AML-193 (cell line): ENCODE measurements at places on chromosomes 5 and 9.
A peak's percentile ranks its signal among the peaks of the same experiment; 100 is the strongest.

GRCh38 chr5:109844148-109844547 lies 154.4 kb downstream of the MAN2A1 start:
- no peak for DNase-seq

DNA sequence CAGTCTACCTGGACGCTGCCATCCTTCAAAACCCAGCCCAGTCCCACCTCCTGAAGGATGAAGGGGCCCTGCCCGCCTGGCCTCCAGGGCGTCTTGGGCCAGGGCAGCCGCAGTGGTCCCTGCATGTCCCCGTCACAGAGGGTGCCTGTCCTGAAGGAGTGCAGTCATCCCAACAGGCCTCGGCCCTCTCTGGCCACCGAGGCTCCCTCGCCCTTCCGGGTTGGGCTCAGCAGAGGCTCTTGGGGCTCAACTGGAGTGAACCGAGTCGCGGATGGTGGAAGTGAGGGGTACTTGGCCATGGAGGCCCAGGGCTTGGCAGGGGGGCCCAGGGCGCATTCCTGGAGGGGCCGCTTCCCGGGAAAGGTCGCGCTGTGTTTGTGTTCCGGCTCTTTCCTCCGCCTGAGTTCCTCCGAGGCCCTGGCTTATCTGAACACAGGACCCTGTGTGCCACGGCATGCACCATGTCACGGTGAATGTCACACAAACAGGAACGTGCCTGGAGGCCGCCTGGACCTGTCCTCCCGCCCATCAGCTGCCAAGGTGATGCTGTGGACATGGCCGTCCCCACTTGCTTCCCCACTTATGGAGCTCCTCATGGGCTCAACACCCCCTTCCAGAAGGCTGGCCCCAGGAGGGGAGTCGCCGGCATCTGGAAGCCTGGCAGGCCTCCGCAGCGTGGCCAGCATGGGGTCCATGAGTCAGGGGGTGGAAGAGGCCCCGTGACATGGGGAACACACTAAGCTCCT lies 25.7 kb upstream of the OBP2B start:
- DNase-seq: no peak

DNA sequence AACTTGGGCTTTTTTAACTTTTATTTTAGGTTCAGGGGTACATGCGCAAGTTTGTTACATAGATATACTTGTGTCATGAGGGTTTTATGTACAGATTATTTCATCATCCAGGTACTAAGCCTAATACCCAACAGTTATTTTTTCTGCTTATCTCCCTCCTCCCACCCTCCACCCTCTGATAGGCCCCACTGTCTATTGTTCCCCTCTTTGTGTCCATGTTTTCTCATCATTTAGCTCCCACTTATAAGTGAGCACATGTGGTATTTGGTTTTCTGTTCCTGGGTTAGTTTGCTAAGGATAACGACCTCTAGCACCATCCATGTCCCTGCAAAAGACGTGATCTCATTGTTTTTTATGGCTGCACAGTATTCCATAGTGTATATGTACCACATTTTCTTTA lies 172.1 kb downstream of the SNCAIP start:
- no peak for DNase-seq

GRCh38 chr9:109520475-109521132 lies 22.5 kb upstream of the PTPN3 start:
- DNase-seq: peak; percentile 36

DNA sequence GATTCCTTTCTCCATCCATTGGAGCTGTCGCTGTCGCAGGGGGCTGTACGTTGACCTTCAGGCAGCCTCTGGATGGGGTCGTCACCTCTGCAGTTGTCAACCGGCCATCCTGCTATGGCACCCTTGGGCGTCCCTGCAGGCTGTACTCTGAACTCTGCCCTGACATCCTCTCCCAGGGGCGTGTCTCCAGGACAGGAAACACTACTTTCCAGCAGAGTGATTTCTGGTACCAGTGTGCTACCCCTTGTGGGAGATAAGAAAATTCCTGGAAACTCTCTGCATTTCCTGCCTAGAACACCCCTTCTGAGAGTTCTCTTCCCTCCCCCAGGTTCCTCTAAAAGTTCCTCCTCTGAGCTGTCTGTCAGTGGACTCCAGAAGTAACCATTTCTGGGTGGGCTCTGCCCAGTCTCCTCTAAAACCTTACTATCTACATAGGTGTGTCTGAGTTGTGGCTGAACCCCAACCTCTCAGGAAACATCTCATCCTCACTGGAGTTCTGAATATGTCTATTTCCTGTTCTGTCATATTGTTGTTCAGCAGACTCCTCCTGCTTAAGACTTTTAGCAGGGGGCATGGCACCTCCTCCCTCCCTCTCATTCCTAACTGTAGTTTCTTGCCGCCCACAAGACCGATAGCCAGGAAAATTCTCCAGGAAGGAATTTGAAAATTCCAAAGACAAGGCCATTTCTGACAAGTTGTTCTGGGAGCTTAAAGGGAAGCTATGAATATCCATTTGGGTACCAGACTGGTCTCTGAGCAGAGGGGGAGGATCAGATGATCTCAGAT lies 145.3 kb upstream of the RASEF start:
- no peak for DNase-seq

DNA sequence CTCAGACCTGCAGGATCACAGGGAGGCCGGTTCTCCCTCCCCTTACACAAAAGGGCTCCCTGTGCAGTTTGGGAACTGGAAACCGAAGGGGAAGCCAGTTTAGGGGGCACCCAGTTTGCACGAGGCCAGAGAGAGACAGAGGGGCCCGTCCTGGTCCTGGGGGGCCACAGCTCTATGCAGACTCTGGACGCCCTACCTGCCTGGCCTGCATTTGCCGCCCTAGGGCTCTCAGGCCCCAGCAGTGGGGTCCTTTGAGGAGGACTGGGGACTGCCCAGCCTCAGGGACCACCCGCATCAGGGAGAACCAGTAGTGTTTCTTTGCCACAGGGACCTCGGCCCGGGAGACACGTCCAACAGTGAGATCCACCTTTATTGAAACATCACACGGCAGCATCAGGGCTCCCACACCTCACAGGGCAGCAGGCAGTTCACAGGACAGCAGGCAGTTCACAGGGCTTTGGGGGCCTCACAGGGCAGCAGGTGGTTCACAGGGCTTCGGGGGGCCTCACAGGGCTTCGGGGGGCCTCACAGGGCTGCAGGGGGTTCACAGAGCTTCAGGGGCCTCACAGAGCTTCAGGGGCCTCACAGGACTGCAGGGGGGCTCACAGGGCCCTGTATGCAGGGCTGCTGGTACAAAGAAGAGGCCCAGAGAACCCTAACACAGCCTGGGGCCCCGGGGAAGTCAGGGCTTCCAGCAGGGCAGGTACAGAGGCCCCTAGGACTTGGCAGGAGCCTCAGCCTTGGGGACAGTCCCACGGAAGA lies 648 bp upstream of the NSMF start:
- no peak for DNase-seq

GRCh38 chr5:41794471-41794870 lies 75.8 kb downstream of the OXCT1 start:
- DNase-seq: no peak

GRCh38 chr5:124956471-124957029 lies 210.1 kb upstream of the ZNF608 start:
- no peak for DNase-seq

GRCh38 chr5:173108914-173109313 lies 35.4 kb upstream of the BNIP1 start:
- no peak for DNase-seq

GRCh38 chr5:172385010-172385563 lies 69.2 kb downstream of the SH3PXD2B start:
- no peak for DNase-seq

- no peak for DNase-seq
Observed at GRCh38 chr5:2031581-2031980, 148.9 kb upstream of the IRX4 start.

- no peak for DNase-seq
Observed at GRCh38 chr5:87139795-87140194, 127.9 kb upstream of the RASA1 start.

DNA sequence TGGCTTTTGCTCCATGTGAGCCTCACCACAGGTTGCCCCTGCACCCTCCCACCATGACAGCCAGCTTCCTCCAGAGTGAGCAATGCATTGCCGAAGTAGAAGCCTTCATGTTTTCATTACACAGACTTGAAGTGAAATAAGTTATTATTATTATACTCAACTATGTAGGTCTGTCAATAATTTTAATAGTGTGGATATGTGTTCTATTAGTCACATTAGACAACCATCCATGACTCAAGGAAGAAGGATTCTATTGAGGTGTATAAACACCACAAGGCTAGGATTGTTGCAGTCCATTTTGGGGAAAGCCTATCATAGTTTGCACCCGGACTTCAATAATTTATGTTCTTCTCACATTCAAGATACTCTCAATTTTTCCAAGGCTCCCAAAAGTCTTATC lies 369.5 kb downstream of the TAF11L14 start:
- DNase-seq: no peak

DNA sequence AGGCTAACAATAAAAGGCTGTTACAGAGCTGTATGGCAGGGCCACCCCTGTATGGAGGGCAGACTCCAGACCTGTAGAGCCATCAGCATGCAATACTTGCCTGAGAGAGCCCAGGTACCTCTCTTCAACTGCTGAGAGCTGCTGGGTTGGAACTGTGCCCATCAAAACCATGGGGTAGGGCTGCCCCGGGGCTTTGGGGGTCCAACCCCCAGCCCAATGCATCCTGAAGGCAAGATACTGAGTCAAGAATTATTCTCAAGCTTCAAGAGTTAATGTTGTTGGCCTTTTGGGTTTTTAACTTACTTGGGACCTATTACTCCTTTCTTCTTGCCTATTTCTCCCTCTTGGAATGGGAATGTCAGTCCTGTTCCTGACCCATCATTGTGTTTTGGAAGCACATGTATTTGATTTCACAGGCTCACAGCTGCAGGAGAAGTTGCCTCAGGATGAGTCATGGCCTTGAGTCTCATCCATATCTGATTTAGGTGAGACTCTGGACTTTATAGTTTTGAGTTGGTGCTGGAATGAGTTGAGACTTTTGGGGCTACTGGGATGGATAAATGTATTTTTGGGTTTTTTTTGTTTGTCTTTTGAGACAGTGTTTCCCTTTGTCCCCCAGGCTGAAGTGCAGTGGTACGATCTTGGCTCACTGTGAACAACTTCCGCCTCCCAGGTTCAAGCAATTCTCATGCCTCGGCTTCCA lies 21.0 kb upstream of the CDK7 start:
- DNase-seq: no peak

DNA sequence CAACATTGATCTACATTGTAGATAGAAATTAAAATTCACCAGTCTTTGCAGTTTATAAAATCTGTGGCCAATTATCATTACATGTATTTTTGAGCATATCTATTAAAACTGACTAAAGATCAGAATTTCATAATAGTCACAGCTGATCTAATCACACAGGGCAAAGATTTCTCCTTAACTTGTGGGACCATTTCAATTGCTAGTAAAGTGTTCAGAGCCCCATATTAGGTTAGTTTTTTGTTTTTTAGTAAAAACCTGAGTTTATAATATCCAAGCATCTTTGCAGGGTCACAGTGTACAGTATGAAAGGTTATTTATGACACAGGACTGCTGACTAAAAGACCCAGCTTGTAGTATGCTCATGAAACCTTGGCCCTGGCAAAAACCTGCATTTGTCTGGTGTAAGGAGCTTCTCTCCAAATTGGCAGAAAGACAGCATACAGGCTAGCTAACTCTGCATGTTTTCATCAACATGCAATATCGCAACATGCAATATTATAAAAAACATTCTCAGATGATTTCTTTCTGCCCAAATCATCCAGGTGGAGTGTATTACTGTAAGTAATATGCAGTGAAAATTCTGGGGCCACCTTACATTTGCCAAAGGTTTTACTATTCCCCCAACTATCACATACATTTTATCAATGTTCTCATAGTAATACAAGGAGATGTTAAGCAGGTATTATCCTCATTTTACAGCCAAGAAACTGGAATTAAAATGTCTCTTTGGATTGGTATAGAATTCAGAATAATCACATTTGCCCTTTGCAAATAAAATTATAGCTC lies 37.7 kb upstream of the ALDH1A1 start:
- no peak for DNase-seq

DNA sequence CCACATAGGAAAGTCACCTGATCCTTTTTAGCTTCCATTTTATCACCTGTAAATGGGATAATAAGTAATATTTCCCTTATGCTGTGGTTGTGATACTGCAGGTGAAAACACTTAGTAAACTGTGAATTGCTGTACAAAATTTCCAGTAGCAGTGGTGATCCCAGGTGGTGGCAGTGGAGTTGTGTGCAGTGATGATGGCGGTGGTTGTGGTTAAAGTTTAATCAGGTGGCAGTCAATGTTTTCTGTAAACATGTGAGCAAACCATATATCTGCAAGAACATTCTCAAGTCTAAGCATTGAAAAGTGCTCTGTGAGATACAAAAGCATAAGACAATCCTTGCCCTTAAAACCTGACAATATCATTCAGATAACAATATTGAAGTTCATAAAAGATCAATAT lies 480.2 kb downstream of the RASEF start:
- DNase-seq: no peak

- no peak for DNase-seq
Observed at GRCh38 chr5:143403334-143403592, 223 bp downstream of the NR3C1 start.

GRCh38 chr5:8491254-8491653 lies 622.3 kb downstream of the MTRR start:
- no peak for DNase-seq

GRCh38 chr9:34957492-34958410 lies at the start of gene PHF24:
Gene PHF24, plus strand, starts transcription at chr9:34958285. Its CDS starts 13,014 bp downstream, at chr9:34971299.
- no peak for DNase-seq

- DNase-seq: no peak
Observed at GRCh38 chr9:88746743-88747398, 211.9 kb downstream of the NXNL2 start.

GRCh38 chr9:38319496-38320173 lies 72.9 kb upstream of the ALDH1B1 start:
- no peak for DNase-seq

DNA sequence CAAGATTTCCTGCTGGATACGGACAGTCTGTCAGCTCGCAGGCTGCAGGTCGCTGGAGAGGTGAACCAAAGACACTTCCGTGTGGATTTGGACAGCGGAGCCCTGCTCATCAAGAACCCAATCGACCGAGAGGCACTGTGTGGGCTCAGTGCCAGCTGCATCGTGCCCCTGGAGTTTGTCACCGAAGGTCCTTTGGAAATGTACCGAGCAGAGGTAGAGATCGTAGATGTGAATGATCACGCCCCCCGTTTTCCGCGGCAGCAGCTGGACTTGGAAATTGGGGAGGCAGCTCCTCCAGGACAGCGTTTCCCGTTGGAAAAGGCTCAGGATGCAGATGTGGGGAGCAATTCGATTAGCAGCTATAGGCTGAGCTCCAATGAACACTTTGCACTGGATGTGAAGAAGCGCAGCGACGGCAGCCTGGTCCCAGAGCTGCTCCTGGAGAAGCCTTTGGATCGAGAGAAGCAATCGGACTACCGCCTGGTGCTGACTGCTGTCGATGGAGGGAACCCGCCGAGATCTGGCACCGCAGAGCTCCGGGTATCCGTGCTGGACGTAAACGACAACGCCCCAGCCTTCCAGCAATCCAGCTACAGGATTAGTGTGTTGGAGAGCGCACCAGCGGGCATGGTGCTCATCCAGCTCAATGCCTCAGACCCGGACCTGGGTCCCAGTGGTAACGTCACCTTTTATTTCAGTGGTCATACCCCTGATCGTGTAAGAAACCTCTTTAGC lies 658 bp downstream of the PCDHGC4 start:
- no peak for DNase-seq

- DNase-seq: peak; percentile 23
Observed at GRCh38 chr9:128685636-128686489, 3.2 kb upstream of the SET start.

- no peak for DNase-seq
Observed at GRCh38 chr5:96761618-96762017, 46.1 kb downstream of the ERAP1 start.

- no peak for DNase-seq
Observed at GRCh38 chr5:526456-527088, 2.3 kb upstream of the SLC9A3 start.

- peak; percentile 65 for DNase-seq
Observed at GRCh38 chr5:82018462-82018861, 46.6 kb downstream of the ATG10 start.
